ENCODE measurements at places on chromosomes 7 and 10.

DNA sequence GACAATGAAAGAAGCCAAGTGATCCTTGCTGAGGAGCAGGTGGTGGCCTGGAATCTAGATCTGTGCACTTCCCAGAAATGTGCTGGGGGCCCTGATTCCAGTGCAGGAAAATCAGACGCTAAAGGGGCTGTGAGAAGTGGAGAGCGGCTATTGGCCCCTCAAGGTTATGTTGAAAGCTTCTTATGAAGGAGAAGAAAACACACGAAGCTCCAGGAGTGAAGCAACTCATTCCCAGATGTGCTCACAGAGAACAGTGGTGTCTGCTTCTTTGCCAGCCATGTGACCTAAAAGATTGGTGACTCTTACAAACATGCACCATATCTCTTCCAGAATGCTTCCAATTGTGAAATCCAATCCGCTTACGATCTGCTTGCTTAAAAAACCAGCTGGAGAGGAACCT, 679.3 kb upstream of the IGFBP3 start:
- DNase-seq, result no peak

DNA sequence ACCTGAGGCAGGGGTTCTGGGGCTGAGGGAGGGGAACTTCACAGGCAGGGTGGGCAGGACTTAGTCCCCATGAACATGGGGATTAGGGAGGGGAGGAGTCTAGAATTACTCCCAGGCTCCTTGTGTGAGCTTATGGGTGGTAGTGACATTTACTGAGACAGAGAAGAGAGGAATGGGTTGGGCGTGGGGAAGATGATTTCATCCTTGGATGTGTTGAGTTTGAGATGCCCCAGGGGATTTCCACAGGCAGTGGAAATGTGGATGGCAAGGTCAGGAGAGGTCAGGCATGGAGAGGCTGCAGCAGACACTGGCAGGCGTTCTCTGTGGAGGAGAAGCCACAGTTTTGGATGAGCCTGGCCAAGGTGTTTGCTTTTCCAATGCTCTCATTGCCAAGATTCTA, 26.4 kb upstream of the GSDME start:
- no peak for DNase-seq

DNA sequence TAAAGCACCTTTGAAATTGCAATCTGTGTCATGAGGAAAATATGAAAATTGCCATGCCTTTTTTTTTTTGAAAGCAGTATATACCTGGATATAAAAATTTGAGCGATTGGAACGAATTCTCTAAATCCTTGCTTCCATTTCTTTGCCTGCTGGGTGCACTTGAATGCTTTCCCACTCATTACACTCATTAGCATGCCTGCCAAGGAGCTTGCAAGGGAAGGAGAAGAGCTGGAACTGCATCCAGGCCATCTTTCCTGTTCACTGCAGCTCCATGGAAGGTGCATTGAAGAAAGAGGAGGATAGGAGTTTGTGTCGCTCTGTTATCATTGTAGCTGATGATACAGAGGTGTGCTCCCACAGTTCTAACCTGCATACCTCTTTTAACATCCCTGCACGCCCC, 102.4 kb upstream of the GJD4 start:
- DNase-seq, result no peak

GRCh38 chr7:140078392-140078791, 15.6 kb upstream of the PARP12 start:
- DNase-seq, result no peak

GRCh38 chr10:10623958-10624566, 393.6 kb upstream of the CELF2 start:
- no peak for DNase-seq

DNA sequence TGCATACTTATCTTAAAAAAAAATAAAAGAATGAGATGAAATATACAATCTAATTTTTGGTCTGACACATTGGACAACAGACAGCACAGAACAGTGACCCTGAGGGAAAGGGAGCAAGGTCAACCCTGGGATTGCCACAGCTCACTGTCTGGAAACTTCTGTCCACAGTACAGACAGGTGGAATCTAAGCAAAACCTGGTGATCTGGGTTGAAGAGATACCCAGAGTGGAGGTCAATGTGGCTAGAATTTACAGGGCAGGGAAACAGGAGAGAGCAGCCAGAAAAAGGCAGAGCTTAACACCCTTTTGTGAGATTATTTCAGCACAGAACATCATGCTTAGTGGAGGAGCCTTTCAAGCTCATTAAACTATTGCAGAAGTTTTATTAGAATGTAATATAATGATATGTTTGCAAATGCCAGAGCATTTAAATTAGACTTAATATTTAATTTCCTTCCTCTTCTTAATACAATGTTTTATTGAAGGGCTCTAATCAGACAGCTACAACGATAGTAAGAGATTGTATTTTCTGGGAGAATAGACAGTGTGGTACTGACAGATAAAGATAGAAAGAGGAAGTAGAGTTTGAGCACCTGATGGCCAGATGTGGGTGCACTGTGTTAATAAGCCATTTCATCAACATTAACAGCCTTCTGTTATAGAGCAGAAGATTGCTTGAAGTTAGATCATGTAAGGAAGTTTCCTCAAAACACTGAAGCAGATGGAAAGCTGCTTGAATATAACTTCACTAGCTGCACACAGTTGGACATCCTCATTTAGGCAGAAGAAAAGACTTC, 309.4 kb downstream of the HGF start:
- no peak for DNase-seq

GRCh38 chr7:120731271-120731670, 126.7 kb downstream of the TSPAN12 start:
- DNase-seq, result no peak

GRCh38 chr10:103653581-103654037, 160.1 kb downstream of the NEURL1 start:
- no peak for DNase-seq

DNA sequence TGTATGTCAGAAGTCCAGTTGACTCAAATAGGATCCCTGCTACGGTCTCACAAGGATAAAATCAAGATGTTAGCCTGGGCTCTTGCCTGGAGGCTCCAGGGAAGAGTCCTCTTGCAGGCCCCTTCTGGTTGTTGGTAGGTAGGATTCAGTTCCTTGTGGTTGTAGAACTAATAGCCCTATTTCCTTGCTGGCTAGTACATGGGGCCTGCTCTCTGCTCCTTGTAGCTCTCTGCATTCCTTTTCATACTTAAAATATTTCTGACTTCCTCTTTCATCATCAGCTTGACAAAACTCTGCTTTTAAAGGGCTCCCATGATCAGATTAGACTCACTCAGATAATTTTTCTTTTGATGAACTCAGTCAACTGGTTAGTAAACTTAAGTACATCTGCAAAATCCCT, 756.7 kb downstream of the GATA3 start:
- DNase-seq, result no peak

DNA sequence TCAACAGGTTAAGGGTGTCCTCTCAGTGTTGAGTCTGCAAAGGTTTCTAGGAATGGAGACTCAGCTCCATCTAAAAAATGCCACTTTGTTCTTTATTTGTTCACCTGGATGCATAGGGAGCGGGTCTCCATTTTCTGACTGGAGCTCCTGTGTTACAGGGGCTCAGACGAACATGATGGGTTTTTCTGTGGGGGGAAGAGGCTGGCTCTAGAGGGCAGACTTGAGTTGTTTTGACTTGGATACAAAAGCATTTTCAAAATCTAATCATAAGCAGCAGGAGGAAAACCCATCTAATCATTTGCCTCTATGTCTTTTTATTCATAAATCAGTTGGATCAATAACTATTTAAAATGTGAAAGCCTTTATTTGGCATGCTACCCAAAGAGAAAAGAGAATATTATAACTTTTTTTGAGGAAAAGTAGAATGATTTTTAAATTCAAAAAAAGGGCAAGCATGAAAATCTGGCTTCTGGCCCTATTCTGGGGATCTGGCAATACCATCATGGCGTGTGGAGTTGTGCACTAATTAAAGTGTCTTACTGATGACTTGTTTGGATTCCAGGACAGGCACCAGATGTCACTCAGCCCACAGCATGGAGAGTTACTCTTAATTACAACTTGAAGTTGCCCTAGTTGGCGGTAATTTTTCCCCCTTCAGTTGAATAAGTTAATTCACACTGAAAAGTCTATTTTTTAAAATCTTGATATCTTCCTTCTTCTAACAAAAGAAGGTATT, 594.9 kb downstream of the REEP3 start:
- DNase-seq, result no peak

GRCh38 chr10:127259347-127259746, 63.0 kb upstream of the INSYN2A start:
- no peak for DNase-seq

DNA sequence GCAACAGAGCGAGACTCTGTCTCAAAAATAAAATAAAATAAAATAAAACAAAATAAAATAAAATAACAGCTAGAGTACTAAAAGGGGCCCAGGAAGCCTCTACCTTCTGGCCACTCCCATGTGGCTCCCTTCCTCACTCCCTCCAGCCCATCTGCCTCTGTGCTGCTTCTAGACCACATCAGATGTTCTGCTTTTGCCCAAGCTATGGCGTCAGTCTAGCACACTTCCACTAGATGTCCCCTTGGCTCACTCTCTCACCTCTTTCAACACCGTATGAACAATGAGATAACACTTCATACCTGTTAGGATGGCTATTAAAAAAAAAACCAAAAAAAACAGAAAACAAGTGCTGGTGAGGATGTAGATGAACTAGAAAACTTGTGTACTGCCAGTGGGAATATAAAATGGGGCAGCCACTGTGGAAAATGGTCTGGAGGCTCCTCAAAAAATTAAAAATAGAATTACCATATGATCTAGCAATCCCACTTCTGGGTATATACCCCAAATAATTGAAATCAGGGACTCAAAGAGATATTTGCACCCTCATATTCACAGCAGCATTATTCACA, 132.3 kb downstream of the ARHGAP22 start:
- DNase-seq, result no peak

DNA sequence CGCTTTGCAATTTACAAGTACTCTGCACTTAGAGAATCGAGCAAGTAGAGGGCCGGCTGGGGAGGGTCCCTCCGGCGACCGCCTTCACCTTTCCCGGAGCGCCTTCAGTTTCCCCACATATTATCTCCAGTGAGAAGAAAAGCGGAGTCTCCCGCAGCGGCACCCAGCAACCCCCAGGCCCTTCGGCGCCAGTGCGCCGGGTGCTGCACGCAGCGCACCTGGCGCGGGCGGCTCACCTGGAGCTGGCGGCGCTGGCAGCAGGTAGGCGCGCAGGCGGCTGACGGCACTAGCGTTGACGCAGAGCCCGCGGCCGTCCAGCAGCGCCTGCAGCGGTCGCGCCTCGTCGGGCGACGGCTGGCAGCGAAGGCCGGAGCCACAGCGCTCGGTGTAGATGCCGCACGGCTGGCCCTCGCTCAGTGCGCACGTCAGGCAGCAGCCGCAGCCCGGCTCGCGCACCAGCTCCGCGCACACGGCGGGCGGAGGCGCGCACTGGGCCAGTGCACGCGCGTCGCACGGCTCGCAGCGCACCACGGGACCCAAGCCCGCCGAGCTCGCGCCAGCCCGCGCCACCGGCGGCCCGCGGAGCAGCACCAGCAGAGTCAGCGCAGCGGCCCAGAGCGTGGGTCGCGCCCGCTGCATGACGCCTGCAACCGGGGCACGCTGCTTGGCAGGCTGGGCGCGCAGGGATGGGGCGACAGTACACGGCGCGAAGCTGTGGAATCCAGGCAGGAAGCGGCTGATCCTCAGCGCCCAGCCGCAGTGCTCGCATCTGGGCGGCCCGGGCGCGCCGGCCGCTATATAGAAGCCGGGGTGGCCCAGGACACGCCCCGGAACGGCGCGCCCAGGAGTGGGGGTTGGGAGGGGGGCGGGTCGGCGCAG, at the start of gene IGFBP3:
Gene IGFBP3, minus strand, starts transcription at position 771 of the 879 bp plus-strand sequence. Its CDS starts 132 bp downstream, at position 639.
- DNase-seq, result no peak

- no peak for DNase-seq
These were observed 702.2 kb downstream of the MAGI2 start for GRCh38 chr7:78751253-78751652.

DNA sequence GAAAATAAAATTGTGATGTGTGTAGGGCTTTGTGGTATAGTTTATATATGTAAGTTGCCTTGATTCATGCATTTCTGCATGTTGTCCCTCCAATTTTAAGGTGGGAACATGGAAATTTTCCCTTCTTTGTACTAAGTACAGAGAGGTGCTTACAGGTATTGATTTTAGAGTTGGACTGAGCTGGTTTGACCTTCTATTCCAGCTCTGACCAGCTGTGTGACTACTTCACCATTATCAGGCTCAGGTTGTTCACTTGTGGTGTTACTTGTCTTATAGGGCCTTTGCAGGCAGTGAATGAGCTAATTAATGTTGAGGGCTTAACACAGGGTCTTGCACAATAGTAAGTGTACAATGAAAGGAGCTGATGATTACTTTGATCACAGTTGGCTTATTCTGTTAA, 16.3 kb downstream of the ZNF804B start:
- no peak for DNase-seq

- DNase-seq, result no peak
These were observed 57.4 kb downstream of the TMEM209 start for GRCh38 chr7:130147710-130148325.

GRCh38 chr7:91288208-91288824, 24.1 kb downstream of the FZD1 start:
- no peak for DNase-seq

DNA sequence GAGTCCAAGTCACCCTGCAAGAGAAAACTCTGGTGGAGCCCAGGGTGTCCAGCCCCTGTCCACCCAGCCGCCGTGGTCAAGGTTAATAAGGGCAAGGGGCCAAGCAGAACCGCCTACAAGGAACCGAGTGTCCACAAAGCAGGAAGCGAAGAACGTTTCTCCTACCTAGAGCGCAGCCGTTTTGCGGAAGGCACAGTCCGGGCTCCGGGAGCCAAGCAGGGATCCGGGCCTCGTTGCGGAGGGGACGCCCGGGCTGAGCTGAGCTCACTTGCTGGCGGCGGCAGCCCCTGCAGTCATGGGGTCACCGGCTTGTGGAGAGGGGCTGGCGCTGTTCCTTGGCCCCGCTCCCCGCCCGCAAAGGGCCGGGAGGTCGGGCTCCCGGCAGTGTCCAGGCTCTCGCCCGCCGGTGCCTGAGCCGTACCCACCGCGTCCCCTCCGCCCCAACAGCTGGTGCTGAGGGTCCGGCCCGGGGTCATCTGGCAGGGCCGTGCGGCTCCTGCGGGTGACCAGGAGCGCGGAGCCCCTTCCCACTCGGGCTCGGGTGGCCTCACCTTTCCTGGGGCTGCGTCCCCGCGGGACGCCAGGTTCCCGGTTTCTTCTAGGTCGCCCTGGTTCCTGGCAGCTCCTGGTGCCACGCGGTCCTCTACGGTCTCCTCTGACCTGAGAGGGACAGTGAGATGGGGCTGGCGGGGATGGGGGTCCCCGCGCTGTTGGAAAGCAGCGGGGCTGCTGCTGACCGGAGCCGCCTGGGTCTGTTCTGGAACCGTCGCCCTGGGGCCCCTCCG, 14.0 kb upstream of the ZNF273 start:
- no peak for DNase-seq

- no peak for DNase-seq
These were observed 286.1 kb upstream of the C7orf33 start for GRCh38 chr7:148304456-148304855.

DNA sequence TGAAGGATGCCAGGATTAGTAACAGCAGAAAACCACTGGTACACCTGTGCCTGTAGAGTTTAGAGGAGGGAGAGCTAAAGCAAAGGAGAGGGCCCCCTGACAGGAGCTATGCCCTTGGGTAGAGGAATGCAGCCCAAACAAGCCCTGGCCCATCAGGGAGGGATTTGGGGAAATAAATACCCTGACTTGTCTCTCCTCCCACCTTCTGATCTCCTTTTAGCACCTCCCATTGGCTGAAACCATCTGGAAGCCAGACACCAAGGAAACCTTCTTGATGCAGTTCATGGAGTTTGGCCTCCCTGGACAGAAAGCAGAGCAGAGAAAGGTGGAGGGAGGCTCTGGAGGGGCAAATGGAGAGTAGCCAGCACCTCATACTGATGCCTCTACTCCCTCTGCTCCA, 45.3 kb downstream of the ADRA2A start:
- no peak for DNase-seq

GRCh38 chr10:129440247-129440646, 26.8 kb upstream of the MGMT start:
- DNase-seq, result no peak

Measured in C1 segment of cervical spinal cord (tissue), 14 donors.